Stimulated activated CD8-positive, alpha-beta memory T cell treated with anti-CD3 and anti-CD28 coated beads, Interleukin-4, amount 100 ng/mL, for 1 hour (primary cell): ENCODE measurements at places on chromosomes 2 and 18.

- DNase-seq, result no peak
These were observed 75.3 kb downstream of the MBD2 start for GRCh38 chr18:54149078-54149697.

GRCh38 chr18:58762781-58763171, 91.5 kb downstream of the MALT1 start:
- no peak for DNase-seq

DNA sequence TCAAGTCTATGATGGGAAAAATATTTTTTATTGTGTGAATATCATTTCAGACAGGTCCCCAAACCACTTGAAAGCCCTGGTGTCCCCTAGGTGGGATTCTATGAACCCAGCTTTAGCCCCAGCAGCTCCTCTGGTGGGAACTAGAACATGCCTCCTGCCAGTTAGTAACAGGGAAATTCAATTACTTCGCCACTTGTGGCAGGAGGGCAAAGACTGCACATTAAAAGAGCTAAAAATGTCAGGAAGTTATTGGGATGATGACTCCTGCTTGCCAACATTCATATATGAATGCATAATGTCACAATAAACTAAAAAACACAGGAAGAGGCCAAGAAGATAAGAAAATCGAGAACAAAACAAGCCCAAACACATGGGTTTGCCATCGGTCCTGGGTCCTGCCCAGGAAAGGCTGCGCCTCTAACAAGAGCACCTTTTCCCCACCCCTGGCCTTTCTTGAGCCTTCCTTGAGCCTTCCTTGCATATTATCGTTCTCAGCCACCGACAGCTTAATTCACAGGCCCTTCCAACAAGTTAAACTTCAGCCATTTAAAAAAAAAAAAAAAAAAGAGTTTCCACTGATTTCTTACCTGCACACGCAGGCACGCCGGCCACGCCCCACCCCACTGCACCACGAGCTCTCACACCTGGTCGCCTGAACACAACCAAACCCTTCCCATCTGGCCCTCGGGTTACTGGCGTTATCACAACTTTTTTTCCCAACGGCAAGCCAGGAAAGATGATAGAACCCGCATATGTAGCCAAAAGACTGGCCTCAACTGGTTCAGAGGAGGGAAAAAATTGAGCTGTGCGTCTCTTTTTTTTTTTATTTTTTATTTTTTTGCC, 23.4 kb downstream of the BCL11A start:
- DNase-seq, result no peak

DNA sequence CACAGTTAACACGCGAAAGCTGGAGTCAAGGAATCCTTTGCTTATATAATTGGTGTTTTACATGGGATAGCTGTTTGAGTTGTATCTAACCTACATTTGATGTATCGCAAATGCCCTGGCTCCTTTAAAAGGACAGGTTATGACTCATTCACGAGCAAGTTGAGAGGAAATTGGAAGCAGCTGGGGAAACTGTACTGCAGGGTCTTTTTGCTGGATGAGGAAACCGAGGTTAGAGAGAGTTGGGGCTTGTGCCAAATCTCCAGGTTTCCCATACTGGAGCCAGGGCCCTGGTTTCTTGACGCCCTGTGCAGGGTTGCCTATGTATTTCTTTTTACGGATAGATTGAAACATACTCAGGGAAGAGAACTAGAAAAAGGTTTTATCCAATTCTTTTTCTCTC, 60.0 kb upstream of the SPTBN1 start:
- DNase-seq, result no peak

- no peak for DNase-seq
These were observed 98.9 kb upstream of the ODC1 start for GRCh38 chr2:10546975-10547391.

DNA sequence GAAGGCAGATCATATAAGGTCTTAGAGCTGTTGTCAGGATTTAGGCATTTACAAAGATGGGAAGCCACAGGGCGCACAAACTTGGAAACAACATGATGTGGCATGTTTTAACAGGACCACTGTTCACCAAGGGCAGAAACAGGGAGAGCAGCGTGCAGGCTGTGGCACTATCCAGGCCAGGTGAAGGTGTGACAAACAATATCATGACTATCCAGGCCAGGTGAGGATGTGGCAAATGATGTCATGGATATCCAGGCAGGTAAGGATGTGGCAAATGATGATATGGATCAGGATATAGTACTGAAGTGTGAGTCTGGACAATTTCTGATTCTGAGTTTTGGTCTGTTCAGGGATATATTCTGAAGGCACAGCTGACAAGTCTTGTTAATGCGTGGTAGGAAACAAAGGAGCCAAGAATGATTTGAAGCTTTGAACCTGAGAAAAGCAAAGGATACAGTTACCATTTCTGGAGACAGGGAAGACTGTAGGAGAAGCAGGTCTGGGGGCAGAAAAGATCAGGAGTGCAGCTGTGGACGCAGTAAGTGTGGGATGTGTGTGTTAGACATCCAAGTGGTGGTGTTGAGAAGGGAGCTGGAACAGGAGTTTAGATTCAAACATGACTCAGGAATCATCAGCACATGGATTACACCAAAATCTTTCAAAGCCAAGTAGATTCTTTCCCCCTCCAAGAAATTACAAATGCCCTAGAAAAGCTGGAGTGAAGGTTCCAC, 205.9 kb downstream of the TMEM163 start:
- no peak for DNase-seq

DNA sequence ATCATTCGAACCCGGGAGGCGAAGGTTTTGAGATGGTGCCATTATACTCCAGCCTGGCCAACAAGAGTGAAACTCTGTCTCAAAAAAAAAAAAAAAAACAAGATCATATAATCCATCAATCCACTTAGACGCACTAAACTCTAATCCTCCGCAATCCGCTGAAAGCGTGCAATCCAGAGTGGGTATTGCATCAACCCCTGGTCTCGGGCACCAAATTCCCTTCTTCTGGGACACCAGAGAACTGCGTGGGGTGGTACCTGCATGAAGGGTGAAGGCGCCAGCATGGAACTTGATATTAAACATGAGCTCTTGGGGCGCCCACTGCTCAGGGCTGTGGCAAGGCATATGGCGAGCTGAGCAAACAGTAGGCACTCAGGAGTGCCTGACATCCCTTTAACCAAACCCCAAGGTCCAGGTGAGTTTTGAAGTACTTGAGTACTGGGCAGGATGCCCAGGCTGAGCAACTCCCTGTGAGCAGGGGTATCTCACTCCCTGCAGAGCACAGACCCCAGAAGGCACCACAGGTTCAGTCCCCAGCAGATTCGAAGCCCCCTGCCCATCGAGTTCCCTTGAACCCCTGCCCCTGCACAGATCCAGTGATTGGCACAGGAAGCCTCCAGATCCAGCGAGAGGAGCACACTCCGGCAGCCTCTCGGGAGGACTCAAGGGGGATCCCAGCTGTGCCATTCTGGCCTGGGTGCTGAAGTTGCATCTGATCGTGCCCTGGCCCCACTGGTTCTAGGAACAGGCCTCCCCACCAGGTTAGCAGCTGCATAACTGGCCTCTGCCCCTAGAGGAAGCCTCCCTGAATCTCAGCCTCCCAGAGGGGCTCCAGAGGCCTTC, 8.0 kb downstream of the ALPI start:
- DNase-seq, result no peak

GRCh38 chr2:162890690-162891311, 52.2 kb upstream of the KCNH7 start:
- no peak for DNase-seq

DNA sequence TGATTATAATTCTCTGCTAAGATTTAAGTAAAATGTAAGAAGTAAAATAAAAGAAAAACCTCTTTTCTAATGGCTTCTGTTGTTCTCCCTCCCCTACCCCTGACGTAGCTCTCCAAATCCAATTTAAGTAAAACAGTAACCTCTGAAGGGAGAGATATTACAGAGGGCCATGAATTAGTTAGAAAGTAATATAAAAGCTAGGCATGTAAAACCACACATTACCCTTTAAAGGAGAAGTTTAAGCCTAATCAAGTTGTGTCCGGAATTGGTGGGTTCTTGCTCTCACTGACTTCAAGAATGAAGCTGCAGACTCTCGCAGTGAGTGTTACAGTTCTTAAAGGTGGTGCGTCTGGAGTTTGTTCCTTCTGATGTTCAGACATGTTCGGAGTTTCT, 116.9 kb upstream of the SCN7A start:
- no peak for DNase-seq

DNA sequence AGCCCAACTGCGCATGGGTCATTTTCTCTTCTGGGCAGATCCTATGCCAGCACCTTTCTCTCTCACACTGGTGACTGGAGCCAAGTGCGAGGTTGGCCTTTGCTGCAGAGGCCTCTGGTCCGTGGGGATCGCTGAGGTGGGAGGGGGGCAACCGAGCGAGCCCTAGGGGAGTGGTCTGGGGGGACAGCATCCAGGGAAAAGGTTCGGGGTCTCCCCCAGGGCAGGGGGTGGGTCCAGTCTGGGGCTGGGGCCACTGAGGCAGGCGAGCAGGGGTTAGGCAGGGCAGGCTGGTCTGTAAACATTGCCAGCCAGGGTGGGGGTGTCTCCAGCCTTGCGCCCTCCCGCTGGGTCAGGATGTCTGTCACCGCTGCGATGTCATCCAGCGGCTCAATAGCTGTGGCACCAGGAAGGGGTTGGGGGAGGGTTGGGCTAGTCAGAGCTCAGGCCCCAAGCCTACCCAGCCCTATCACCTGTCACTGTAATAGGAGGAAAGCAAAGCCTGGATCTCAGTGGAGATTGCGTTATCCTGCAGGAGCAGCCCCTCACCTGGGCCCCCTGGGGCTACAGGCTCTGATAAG, 4.7 kb downstream of the WDR54 start:
- no peak for DNase-seq

GRCh38 chr2:80333886-80334285, 29.3 kb upstream of the LRRTM1 start:
- DNase-seq, result no peak

GRCh38 chr2:40403233-40403836, 48.6 kb downstream of the SLC8A1 start:
- DNase-seq, result no peak

GRCh38 chr2:102025583-102026267, 34.0 kb downstream of the IL1R2 start:
- DNase-seq, result no peak

DNA sequence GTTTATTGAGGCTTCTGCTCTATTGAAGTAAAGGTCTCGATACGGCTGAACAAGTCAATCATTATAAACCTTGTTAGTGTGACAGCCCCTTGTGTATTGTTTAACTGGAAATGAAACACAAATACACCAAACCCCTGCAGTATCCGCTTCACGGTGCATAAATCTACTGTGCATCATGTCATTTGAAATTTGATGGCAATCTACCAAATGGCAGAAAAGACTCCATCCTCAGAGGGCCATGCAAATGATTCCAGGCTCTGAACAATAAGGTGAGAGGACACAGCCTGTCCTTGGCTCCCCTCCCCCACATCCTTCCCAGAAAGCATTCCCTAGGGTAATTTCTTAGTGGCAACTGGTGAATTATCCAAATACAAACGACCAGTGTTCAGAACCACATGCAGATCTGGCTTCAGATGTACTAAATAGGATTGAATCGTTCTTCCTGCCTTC, 80.6 kb downstream of the ADCYAP1 start:
- no peak for DNase-seq

- DNase-seq, result no peak
These were observed 97.1 kb downstream of the SH3RF3 start for GRCh38 chr2:109226128-109226527.

GRCh38 chr2:128551435-128551834, 232.8 kb upstream of the HS6ST1 start:
- DNase-seq, result no peak

DNA sequence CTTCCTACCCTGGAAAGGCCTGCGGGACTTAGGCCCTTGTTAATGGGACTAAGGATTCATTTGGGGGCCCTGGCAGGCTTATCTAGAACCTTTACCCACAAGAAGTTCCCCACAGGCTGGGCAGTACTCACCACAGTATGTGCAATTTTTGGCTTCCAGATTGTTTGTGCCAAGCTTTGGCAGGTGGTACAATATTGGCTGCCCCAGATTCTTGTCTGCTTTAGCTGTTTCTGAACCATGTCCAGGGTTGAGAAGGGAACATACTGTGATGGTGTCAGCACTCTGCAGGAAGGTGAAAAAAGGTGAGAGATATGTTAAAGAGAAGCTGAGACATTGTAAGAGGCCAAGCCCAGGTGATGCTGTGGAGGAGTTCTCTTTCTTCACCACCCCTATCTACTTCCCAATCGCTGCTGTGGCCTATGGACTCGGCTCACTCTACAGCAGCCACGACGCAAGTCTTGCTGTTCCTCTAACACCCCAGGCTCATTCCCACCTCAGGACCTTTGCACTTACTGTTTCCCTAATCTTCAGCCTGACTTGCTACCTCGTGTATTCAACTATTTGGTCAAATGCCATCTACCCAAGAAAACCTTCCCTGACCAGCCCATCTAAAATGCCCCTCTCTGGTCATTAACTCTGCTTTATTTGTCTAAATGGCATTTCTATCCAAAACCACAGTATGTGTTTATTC, 9.2 kb downstream of the SLC4A5 start:
- no peak for DNase-seq

DNA sequence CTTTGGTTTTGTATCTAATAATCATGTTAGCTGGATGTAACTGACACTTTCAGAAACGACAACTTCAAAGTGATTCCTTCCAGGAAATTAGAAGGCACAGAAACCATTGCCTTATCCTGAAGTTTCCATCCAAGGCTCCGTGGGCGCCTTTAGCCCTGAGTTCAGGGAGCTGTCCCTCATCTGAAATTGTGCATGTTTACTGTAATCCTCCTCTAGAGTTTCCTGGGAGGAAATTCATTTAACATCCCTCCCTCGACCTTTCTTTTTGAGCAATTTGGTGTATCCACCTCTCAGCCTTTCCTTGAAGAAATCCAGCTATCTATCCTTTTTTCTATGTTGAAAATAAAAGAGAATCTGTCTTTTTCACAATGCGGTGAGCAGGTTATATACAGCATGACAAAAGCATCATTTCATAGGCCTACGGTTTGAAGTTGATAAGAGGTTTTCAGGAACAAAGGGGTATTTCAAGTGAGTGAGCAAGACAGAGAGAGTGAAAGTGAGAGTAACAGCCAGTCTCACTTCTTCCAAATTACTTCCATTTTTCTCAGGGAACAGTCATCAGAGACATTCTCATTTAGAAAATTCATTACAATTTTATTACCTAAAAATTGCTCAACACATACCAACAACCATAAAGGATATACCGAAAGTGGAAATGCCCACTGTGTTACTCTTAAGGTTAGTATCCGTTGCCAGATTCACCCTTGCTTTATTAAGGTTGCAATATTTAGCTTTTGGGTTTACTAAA, 167.3 kb downstream of the MREG start:
- DNase-seq, result no peak

GRCh38 chr18:39345321-39345720, 1779.7 kb upstream of the CELF4 start:
- DNase-seq, result no peak
